Progenitor cell of endocrine pancreas (in vitro differentiated cells): ENCODE measurements at places on chromosomes 11 and 22. TPM values are rescaled to one million over a fixed set of nuclear protein-coding genes. Genes with fewer than 3 reads are reported as not detected.

DNA sequence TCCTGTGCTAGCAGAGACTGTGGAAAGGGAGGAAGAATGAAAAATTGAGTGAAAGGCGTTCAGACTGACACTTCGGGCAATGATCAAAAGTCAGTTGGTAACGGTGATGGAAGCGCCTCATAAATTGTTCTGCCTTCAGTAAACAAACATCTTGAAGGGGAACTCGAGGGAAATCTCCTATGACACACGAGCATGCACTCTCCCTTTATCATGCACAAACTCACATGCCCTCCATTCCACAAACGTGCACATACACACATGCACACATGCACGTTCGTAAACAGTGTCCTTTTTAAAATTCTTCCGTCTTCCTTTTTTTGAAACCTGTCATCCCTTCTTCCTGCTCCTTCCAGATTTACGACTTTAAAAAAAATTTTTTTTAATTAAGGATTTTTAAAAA is 77.8 kb upstream of the TMEM45B start:
- DNase-seq: no peak

DNA sequence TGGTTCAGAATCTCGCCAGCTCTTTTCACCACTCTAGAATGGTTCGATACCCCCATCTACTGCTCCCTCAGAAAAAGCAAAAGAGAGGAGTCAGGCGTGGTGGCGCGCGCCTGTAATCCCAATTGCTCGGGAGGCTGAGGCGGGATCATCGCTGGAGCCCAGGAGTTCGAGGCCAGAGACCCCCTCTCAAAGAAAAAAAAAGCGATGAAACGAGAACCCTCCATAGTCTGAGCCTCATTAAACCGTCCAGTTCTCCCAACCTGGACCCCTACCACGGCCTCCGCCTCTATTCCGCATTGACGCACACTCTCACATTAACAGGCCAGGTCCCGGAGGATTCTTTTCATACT is 439 bp downstream of the SPA17 start:
- DNase-seq: no peak

- DNase-seq: peak; percentile 32
Measured at GRCh38 chr22:36775586-36775963, 344 bp downstream of the IFT27 start.

- no peak for DNase-seq
Measured at GRCh38 chr11:126153972-126154371, 57.5 kb downstream of the RPUSD4 start.

The POGLUT3 gene
- 25.9 and 30.6 TPM in 2 replicates for total RNA-seq

The P2RX6 gene
- total RNA-seq: 0.36 and 0.57 TPM in 2 replicates

The GRK2 gene
- total RNA-seq: 52.9 and 53.0 TPM in 2 replicates

DNA sequence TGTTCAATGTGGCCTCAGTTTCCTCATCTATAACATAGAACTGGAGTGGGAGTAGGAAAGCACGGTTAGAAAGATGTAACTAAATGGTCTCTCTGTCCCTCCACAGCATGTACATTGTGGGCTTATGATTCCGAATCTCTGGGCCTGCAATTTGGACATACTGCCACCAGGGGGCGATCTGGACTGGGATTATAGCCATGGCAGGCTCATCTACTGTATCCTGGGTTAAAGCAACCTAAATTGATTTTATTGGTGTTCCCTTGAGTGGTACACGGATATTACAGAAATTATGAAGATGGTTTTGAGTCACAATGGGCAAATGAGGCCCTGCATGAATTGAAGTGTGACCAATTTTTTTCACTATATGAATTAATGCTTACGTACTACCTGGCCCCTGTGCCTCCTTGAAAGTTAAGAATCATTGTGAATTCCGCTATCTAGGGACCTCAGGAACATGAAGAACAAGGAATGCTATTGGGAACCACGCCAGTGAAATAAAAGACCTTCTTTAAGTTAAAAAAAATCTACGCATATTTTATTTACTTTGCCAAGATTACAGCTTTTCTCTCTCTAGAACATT is 32.9 kb downstream of the TST start:
- DNase-seq: no peak

GRCh38 chr22:39097098-39098020 is at the start of gene APOBEC3H:
Gene APOBEC3H (plus strand): TSS chr22:39097244. CDS start chr22:39100279, 3,035 bp downstream.
- no peak for DNase-seq

The TH gene
- total RNA-seq: 0.53 and 1.1 TPM in 2 replicates

- DNase-seq: no peak
Measured at GRCh38 chr11:73956876-73957653, 6.2 kb downstream of the DNAJB13 start.

The SCGB1A1 gene
- total RNA-seq: 1.9 and 3.1 TPM in 2 replicates

DNA sequence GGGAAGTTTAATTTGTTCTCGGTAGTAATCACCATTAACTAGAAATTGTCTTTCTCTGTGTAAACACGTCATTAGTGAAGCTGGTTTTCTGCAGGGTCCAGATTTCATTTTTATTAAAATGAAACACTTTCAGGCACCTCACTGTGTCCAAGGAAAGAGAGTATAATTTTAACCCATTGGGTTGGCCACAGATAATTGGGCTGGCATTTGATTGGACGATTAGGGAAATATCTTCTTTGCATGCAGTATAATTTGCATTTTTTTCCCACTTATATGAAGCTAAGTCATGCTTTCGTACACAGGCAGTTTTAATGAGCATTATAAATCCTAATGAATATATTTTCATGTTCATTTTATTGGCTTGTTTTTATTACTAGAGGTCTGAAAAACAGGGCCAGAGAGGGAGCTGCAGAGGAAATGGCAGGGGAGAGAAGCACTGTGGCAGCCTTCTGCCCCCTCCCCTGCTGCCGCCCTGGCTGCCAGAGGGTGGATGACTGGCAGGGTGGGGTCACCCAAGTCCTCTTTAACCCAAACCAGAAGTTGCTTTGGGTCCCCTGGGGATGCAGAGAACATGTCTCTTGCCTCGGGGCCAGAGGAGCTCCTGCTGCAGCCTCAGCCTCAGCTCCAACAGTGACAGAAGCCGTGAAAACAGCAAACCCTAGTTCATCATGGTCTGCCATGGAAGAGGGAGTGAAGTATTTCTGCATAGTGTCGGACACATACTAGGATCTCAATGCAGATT is 93.9 kb downstream of the PKNOX2 start:
- DNase-seq: no peak

GRCh38 chr11:107740271-107740670 is 28.4 kb upstream of the SLN start:
- DNase-seq: no peak

- no peak for DNase-seq
Measured at GRCh38 chr11:55942785-55943392, 6.7 kb upstream of the OR5I1 start.

- DNase-seq: no peak
Measured at GRCh38 chr11:61155312-61155711, 5.9 kb downstream of the VPS37C start.

DNA sequence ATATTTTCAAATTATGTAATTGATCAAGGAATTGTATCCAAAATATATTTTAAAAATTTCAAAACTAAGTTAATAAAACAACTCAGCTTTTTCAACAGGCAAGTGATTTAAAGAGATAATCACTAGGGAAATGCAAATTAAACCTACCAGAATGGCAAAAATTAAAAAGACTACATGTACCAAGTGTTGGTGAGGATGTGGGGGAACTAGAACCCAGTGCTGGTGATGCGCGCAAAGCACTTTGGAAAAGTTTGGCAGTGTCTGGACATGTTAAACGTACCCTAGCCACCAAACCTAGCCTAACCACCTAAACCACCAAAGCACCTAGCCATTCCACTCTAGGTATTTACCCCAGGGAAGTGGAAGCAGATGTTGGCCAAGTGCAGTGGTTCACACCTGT is 22.9 kb downstream of the PACSIN2 start:
- DNase-seq: no peak

The TECTA gene
- total RNA-seq: 2.0 and 2.3 TPM in 2 replicates

The OR5A1 gene
- not detected in 2 replicates for total RNA-seq

DNA sequence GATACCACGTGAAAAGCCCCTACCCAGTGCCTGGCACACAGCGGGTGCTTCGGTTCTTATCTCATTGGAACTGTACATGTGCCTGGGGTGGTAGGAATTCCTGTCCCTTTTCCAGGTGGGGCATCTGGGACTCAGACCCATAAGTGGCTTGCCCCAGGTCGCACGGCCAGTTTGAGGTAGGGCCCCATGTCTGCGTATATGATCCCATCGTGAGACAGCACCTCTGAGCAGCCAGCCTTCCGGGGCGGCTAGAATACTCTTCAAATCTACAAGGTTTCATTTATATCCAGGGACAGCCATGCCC is 33.5 kb upstream of the SMIM38 start:
- no peak for DNase-seq

The OR5B21 gene
- not detected in 2 replicates for total RNA-seq

GRCh38 chr11:44212128-44212527 is 97.8 kb downstream of the ALX4 start:
- no peak for DNase-seq

GRCh38 chr11:72783144-72783905 is 10.5 kb downstream of the STARD10 start:
- DNase-seq: no peak

The APLNR gene
- total RNA-seq: 0.12 TPM in 1 of 2 replicates, not detected in the other

DNA sequence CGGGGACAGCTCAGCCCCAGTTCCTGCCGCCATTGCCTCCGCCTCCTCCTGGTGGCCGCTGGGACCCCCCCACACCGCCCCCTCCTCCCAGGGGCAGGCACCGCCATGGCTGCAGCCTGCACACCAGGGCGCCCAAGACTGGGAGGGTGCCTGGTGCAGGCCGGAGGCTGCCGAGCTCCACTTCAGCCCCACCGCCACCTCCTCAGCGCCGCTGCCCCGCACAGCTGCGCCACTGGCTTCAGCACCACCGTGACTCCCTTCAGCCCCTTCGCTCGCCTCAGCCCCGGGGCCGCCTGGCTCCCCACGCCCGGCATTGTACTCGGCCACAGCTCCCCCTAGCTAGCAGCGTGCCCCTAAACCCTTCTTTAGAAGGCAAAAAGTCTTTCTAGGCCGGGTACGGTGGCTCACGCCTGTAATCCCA is 131.1 kb downstream of the CRYBB2 start:
- DNase-seq: no peak

DNA sequence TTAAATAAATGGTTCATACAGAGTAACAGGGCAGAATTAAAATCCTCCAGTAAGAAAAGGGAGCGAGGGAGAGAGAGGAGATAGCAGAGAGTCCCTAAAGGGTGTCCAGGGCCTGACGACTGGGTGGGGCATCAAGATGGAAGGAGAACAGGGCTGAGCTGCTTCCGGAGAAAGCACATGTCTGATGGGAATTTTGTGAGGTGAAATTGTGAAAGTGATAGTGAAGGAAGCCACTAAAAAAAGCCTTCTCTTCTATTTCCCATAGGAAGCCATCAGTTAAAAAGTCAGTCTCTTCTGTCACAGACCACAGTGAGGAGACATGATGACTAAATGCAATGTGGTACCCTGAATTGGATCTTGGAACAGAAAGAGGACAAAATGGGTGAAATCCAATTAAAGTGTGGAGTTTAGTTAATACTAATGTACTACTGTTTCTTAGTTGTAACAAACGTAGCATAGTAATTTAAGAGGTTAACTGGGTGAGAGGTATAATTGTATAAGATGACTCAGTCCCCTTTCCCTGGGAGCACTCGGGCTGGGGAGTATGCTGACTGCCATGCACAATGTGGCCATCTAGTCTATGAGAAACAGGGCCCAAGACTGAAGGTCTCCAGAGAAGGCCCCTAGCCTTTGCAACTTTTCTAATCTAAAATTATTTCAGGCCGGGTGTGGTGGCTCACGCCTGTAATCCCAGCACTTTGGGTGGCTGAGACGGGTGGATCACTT is 29.5 kb upstream of the FCHSD2 start:
- no peak for DNase-seq

GRCh38 chr11:13286279-13286821 is 8.8 kb downstream of the BMAL1 start:
- no peak for DNase-seq

GRCh38 chr11:121134741-121135312 is 33.8 kb downstream of the TECTA start:
- no peak for DNase-seq

The OTOG gene
- total RNA-seq: 0.78 and 1.5 TPM in 2 replicates

GRCh38 chr11:97614606-97615005 is 1224.8 kb downstream of the JRKL start:
- no peak for DNase-seq

DNA sequence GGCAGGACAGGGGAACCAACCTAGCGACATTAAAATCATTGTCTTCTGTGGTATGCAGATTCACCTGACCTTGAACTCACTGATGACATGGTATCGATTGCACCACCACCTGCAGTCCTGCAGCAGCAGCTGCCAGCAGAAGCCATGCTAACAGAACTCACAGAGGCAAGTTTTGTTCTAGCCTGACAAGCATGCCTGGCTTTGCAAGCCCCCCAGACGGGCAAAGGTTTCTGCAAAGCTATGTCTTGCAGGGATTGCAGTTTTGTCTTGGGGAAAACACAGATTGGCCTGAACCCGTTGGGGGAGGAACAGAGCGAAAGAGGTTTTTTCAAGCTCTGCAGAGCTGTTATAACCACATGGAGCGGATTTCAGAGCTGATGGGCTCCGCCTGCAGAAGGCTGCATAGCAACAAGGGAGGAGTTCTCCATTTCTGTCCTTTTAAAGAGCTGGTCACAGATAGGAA is 221.0 kb downstream of the HIPK3 start:
- no peak for DNase-seq

The B4GALNT4 gene
- total RNA-seq: 277 and 294 TPM in 2 replicates

The TSKU gene
- total RNA-seq: 27.1 and 29.8 TPM in 2 replicates

- no peak for DNase-seq
Measured at GRCh38 chr22:37571258-37571991, 8.5 kb downstream of the LGALS2 start.

GRCh38 chr11:123510579-123510905 is 80.5 kb downstream of the GRAMD1B start:
- DNase-seq: no peak

GRCh38 chr11:70139785-70140410 is 61.8 kb downstream of the ANO1 start:
- DNase-seq: no peak

The CNGA4 gene
- 2.0 and 2.1 TPM in 2 replicates for total RNA-seq

DNA sequence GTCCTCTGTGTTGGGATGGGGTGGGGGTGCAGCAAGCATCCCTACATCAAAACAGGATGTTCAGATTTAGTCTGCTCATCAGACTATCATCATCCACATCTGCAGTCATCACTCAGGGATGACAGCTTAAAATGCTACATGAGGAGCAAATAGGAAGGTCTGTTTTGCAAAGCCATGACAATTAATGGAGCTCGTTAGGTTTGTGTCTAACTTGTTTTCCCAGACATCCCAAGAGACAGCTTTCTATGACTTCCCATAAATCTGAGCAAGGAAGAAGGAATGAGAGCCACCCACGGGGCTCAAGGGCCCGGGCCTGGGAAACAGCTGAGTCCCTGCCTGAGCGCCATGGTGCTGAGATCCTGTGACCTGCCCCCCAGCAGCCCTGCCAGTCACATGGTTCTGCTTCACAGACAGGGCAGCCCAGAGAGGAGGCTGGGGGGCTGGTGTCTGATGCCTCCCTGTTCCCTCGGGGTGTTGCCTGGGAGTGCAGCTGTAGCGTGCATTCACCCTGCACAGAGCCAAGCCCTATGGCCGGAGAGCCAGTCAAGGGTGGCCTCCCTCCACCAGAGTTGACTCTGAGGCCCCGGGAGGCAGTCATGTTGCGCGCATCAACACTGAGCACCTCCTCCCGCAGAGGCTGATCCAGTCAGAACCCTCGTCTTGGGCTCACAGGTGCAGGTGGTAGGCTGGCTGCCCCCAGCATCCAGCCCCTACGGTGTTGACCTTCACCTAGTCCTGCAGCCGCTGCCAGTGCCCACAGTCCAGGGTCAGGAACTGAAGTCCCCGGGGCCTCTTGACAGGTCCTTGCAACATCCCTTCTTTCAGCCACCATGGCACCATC is 12.1 kb downstream of the DERL3 start:
- no peak for DNase-seq

- DNase-seq: peak; percentile 12
Measured at GRCh38 chr22:45670981-45671782, 452 bp upstream of the ATXN10 start.

GRCh38 chr22:38860283-38861169 is 11.5 kb downstream of the CBX6 start:
- no peak for DNase-seq

The INS gene
- total RNA-seq: 68.7 and 75.2 TPM in 2 replicates

The NELL1 gene
- total RNA-seq: 2.2 and 6.0 TPM in 2 replicates
